C1 segment of cervical spinal cord (tissue), 14 donors: ENCODE measurements at places on chromosomes 5 and 9.

DNA sequence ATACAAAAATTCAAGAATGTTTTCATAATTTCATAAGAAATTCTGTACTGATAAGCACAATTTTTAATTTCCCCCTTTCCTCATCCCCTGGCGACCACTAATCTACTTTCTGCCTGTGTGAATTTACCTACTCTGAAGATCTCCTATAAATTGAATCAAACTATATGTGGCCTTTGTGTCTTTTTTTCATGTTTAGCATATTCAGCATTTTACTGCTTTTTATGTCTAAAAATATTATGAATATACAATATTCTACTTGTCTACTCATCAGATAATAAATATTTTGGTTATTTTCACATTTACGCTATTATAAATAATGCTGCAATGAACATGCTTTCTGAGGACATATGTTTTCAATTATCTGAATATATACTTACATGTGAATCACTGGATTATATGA lies 144.8 kb downstream of the CYLC2 start:
- no peak for DNase-seq

GRCh38 chr9:78356634-78357033 lies 59.7 kb downstream of the PSAT1 start:
- no peak for DNase-seq

- DNase-seq = no peak
These were observed 10.8 kb upstream of the NRARP start for GRCh38 chr9:137312852-137313325.

DNA sequence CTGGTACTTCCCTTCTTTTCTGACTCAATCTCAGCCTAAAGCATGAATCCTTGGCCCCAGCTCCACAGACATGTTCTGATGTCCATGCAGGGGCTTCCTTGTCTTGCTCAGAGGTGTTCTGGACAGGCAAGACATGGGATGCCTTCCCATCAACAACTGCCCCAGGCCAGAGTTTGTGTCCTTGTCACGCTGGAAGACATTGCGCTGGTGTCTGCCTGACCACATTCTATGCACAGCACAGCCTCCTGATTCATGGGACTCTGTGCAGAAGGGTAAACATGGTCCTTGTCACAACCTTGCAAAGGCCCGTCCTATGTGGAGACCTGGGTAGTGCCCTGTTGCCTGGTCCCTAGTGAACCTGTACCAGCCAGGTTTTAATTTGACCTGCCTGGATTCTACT lies 212.2 kb downstream of the FSTL4 start:
- DNase-seq = no peak

- no peak for DNase-seq
These were observed 9.9 kb downstream of the PTCH1 start for GRCh38 chr9:95506678-95507463.

DNA sequence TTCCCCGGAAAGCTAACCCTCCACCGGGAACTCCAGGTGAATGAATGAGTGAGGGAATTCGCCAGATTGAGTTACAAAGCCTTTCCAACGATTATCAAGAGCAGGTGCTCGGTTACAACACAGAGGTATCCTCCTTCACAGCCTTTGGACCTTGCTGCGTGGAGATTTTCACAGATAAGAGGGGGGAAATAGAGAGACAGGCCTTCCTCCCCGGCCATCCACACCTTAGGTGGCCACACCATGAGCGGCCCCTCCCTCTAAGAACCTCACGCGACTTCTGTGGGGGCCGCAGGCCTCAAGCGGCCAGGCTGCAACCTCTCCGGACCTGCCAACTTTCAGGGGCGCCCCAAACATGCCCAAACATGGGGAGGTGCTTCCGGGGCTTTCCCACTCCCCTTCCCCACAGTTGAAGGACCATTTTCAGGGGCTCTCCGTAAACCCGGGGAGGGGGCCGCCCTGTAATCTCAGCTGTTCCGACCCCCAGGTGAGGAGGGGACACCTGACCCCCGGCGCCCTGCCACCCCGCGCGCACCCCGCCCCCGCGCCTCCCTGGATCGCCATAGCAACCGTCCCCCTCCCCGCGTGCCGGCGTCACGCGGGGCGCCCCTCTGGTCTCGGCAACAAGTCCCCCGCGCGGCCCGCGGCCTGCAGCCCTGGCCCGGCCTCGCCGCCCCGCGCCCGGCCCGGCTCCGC lies 603 bp downstream of the DENND1A start:
- DNase-seq = peak; percentile 30

- DNase-seq = no peak
These were observed 19.6 kb upstream of the CNOT6 start for GRCh38 chr5:180474569-180474968.

DNA sequence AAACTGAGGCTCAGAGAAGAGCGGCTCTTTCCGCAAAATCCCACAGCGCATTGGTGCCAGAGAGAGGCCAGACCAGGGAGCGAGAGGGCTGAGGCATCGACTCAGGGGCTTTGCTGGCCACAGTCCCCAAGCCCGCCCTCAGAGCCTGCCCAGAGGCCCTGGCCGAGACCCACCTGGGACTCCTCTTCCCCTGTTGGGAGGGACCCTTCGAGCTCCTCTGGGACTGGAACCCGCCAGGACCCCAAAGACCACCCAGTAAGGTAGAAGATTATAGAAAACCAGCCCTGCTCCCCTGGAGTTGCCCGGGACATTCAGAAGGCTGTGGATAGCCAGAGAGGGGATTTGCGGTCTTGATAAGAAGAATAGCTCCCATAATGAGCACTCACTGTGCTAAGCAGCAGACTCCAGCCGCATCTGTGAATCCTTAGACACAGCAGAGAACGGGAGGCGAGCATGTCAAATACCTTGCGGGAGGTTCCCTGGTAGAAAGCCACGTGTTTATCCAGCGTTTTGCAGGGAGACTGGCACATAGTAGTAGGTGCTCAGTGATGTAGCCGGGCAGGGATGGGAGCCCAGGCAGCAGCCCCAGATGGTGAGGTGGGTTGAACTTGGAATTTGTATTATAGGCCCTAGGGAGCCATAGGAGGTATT lies 651 bp upstream of the AK1 start:
- DNase-seq = no peak

GRCh38 chr5:6411141-6411540 lies 32.8 kb upstream of the MED10 start:
- no peak for DNase-seq

DNA sequence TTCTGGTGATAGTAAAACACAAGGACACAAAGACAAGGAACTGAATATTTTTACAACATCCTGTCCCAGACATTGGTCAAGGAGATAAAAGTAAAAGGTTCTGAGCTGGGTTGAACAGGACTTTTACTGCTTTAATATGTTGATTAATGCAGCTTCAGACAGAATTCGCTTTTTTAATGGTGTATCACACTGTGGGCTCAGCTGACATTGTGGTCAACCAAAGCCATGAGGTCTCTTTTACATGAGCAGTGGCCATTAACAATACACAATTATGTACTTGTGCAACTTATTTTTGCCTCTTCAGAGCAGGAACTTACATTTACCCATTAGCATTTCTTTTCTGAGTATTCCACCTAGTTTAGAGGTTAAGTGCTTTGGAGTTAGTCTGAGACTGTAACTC lies 22.8 kb upstream of the ERBIN start:
- DNase-seq = no peak

DNA sequence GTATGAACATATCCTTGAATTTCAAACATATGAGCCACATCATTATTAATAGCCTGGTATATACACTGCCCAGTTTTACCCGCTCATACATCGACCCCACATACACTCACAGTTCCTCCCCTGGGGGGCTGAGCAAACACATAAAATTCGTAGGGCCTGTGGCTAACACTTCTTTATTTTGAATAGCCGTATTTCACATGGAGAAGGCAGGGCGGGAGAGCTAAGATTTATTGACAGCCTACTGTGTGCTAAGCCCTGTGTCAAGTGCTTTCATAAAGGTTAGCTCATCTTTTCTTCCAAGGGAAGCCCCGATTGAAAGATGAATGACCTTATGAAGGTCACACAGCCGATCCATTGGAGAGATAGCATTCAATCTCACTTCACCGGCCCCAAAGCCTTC lies 134.4 kb downstream of the ENC1 start:
- DNase-seq = no peak

GRCh38 chr9:99199938-99200539 lies 21.7 kb downstream of the ALG2 start:
- no peak for DNase-seq

- no peak for DNase-seq
These were observed 260.7 kb upstream of the KCNN2 start for GRCh38 chr5:114101153-114101552.

DNA sequence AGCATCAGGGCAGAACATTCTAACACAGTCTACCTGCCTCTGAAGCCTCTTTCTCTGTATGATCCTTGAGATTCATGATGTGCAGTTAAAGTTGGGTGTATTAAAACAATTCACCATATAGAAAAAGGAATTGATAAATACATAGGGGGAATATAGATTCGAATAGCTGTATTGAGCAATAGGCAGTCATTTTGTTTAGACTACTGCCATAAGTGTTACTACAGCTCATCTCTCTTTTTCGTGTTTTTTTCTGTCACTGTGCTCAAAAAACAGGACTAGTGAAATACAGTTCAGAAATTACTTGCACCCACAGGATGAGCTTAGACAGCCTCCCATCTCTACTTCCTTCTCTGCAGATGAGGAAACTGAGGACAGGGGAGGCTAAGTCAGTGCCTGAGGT lies 144.6 kb upstream of the FBN2 start:
- no peak for DNase-seq

DNA sequence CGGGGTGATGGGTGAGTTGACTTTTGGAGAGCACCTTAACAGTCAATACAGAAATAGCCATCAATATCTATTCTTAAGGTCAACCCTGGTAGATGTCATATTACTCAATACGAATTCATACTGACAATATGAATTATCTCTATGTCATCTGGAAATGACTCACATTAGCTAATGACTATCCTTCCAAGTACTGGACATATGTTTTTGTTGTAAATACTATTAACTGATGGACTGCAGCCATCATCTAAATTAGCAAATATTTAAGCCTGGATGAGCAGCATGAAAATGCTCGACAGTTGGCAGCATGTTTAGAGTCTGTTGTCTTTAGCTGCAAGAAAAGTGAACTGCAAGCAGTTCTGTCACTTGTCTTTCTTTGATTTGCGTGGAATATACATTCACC lies 19.6 kb upstream of the ISOC1 start:
- DNase-seq = no peak

GRCh38 chr5:153641183-153641688 lies 150.8 kb downstream of the GRIA1 start:
- no peak for DNase-seq

- DNase-seq = no peak
These were observed 93.0 kb downstream of the THBS4 start for GRCh38 chr5:80128141-80128540.

- no peak for DNase-seq
These were observed 25.4 kb downstream of the RAD23B start for GRCh38 chr9:107308461-107308860.

- DNase-seq = no peak
These were observed 45.6 kb downstream of the COL15A1 start for GRCh38 chr9:98989036-98990000.

GRCh38 chr9:127012250-127012649 lies 97.7 kb downstream of the RALGPS1 start:
- DNase-seq = no peak

DNA sequence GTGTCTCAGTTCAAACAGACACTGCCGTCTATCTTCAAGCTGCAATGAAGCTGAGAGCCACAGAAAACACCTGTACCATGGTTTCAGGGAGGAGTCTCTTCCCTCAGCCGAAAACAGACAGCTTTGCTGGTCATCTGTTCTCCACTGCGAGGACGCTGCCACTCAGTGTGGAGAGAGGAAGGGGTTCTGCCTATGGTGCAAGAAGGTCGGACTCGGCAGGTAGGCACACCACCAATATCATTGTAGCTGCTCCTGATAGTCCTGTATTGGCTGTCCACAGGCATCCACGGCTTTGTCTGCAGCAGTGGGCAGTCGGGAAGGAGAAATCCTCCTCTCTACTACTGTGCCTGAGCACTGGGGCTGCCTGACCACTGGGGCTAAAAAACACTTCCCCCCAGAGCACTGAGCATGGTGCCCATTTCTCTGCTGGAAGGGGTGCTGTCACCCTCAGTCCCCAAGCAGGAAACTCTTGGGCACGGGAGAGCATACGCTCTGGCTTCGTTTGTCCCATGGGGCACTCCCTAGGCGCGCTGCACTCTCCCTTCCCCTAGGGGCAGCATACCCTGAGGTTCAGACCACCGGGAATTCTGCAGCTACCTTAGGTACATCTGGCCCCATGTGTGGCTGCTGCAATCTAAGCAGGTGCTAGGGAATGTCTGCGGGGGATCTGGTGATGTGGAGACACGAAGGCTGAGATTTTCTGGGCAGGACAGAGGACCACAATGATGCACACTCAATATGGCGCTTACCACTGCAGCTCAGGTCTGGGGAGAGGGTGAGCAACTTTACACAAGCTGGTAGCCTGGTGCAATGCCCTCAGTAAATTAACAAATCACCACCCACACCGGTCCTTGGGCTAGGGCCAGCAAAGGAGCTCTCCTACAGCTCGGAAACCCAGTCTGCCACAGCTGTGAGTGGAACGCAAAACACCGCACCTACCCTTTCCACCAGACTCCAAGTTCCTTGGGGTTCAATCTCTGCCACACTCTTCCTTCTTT lies 880.9 kb upstream of the SEMA6A start:
- no peak for DNase-seq

GRCh38 chr5:109929376-109929775 lies 239.6 kb downstream of the MAN2A1 start:
- no peak for DNase-seq

GRCh38 chr5:54651482-54652076 lies 134.0 kb downstream of the SNX18 start:
- DNase-seq = no peak
